ENCODE measurements at places on chromosomes 6 and 20.

DNA sequence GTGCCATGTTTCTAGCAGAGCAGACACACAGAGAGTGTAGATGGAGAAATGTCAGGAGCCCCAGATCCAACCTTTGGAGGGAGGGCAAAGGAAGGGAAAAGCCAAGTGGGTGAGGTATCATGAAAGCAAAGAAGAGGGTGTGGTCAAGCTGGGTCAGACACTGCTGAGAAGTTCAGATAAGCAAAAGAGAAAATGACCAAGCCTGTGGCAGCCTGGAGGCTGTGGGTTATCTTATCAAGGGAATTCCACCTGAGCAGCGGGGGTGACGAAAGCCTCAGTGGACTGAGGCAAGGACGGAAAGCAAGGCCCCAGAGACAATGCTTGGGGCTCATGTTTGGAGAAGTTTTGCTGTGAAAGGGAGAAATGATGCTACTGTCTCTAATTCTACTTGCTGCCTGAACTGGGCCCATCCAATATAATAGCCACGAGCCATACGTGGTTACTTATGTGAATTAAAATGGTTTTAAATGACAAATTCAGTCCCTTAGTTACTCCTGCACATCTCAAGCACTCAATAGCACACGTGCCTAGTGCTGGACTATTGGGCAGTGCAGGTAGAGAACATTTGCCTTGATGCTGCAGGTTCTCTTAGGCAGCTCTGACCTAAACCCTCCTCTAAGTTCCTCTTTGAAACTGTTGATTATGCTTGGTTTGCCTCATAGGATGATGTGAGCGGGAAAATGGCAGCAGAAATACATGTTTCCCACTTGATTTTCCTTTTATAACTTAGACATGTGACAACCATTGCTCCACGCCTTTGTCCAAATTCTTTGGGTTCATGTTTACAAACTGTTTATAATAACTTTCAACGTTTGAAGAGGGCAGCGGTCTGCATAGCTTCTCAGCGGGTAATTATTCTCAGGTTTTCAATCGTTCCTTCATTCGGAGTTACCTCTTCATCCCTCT is 63.7 kb downstream of the SLC22A23 start:
- no peak for DNase-seq

- DNase-seq: no peak
Measured at GRCh38 chr20:17617212-17617867, 47.5 kb downstream of the DSTN start.

DNA sequence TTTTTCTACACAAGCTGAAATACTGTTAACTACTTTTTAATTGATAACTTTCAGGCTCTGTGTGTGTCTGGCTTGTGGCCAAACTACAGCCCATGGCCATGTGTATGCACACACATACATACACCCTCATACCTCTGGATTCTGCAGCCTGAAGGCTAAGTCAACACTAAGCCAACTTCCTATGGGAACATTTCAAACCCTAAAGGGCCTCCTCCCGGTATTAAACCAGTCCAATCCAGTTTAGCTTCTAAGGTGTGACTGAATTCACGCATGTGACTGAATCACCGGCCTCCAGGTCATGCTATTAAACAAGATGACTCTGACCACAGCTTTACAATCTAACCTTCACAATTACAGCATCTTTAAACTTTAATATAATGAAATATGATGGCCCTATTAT is 20.7 kb upstream of the DST start:
- DNase-seq: no peak

GRCh38 chr6:22413681-22414311 is 117.0 kb upstream of the PRL start:
- DNase-seq: no peak

Measured in iPS DF 19.7 (cell line).